ENCODE measurements at places on chromosomes 16 and 17.

DNA sequence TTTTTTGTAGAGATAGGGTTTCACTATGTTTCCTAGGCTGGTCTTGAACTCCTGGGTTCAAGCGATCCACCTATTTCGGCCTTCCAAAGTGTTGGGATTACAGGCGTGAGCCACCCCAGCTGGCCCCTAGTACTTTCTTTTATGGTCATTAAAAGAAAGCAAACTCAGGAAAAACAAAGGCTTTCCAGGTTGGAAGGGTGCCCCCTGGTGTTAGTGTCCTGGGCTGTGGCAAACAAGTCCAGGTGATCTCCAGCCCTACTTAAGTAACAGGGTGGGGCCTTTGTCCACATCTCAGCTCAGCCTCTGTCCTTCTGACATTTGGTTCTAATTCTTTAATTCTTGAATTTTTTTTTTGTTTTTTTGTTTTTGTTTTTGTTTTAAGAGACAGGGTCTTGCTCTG lies 6.9 kb downstream of the IGFBP4 start:
- DNase-seq: peak; percentile 44

DNA sequence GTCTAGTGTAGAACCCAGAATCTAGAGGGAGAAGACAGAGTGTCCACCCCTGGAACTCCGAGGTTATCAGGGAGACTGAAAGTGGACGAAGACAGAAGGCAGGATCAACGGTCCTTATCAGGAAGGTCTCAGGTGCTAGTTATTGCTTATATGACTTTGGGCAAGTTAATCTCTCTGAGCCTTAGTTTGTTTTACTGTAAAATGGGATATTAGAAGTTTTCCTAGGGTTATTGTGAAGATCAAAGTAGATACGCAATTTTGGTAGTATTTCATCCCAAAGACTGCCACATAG lies 1.2 kb downstream of the RNF167 start:
- no peak for DNase-seq

- no peak for DNase-seq
Measured at GRCh38 chr16:65106757-65107156, 15.1 kb downstream of the CDH11 start.

- no peak for DNase-seq
Measured at GRCh38 chr17:1960545-1960912, 64.6 kb downstream of the RTN4RL1 start.

GRCh38 chr16:77684181-77684526 lies 38.2 kb upstream of the NUDT7 start:
- DNase-seq: no peak

DNA sequence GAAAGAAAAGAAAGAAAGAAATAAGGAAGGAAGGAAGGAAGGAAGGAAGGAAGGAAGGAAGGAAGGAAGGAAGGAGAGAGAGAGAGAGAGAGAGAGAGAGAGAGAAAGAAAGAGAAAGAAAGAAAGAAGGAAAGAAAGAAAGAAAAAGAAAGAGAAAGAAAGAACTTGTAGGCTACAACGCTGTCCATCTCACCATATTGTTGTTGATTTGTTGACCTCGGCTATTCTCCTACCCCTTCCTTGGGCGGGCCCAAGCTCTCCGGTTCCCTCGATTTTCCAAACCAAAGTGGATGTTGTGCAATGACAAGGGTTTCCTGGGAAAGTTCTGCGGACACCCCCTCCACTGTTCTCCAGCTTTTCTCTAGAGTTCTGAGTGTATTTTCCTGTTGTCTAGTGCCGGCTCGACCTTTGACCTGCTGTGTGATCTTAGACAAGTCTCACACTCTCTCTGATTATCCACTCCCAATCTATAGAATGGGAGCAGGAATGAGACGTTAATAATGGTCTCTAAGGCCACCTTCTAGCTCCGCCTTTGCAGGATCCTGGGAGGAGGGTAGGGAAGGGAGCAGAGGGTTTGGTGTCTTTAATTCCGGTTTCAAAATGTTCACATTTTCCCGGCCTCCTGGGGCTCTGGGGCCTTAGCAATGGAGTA lies 1.6 kb downstream of the IRX6 start:
- DNase-seq: no peak

DNA sequence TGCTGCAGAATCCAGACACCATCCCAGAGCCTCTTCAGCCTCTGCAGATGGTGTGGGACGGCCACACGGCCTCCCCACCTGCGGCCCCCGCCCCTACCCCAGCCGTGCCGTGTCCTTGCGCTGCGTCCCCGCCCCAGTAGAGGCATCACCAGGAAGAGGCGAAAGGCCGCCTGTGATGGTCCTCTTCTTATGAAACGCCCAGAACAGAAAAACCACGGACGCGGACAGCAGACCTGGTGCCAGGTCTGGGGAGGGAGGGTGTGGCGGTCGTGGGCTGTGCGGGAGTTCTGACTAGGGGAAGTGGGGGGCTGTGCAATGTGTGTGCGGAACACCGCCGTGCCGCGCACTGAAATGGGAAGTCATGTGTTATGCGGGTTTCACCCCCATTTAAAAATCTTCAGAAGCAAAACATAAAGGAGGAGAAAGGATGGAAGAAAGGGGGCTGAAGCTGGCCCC lies 25.5 kb downstream of the ACSF3 start:
- no peak for DNase-seq

DNA sequence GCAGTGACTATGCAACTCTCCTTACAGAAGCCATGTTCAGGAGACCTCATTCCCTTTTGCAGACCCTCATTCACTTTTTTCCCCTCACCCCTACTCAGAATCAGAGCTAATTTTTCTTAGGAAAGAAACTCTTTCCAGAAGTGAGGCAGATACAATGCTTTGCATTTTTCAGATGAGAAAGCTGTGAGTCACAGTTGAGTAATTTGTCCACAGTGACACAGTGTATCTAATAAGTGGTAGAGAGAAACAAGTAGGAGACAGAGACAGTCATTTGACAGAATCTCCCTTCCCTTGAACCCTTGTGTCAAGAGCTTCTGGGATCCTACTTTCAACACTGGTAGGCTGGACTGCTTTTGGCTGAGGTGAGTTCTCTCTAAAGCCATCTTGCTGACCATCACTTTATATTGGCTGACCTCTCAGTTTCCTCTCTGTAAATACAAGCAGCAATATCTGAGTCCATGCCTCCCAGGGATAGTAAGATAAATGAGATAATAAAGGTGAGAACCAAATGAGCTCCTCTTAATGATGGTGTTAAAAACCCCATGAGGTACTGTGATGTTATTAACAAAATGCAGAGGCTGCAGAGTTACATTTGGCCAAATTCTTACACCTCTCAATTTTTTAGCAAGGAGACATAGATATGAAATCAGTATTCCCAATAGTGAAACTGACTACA lies 130.8 kb downstream of the CA10 start:
- DNase-seq: no peak

DNA sequence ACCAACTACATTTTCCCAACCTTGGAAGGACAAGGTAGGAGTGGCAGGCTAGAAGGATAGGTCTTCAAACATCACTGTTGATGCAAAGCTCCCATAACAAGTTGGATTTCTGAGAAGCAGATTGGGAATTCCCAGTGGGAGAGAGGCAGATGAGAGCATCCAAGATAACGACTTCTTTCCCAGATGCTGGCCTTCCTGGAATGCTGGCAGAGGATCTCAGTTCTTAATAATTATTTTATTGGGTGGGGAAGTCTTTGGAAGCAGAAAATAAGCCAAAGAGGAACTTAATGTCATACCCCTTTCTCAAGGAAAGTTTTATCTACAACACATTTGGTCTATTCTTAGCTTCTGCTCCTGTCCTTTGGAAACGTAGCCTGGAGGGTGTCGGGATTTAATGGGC lies 64.5 kb downstream of the MPRIP start:
- DNase-seq: no peak

DNA sequence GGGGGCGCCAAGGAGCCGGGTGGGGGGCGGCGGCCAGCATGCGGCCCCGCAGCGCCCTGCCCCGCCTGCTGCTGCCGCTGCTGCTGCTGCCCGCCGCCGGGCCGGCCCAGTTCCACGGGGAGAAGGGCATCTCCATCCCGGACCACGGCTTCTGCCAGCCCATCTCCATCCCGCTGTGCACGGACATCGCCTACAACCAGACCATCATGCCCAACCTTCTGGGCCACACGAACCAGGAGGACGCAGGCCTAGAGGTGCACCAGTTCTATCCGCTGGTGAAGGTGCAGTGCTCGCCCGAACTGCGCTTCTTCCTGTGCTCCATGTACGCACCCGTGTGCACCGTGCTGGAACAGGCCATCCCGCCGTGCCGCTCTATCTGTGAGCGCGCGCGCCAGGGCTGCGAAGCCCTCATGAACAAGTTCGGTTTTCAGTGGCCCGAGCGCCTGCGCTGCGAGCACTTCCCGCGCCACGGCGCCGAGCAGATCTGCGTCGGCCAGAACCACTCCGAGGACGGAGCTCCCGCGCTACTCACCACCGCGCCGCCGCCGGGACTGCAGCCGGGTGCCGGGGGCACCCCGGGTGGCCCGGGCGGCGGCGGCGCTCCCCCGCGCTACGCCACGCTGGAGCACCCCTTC lies 484 bp downstream of the FZD2 start:
- DNase-seq: peak; percentile 16

GRCh38 chr16:7227229-7227721 lies 105.4 kb upstream of the RBFOX1 start:
- DNase-seq: no peak

DNA sequence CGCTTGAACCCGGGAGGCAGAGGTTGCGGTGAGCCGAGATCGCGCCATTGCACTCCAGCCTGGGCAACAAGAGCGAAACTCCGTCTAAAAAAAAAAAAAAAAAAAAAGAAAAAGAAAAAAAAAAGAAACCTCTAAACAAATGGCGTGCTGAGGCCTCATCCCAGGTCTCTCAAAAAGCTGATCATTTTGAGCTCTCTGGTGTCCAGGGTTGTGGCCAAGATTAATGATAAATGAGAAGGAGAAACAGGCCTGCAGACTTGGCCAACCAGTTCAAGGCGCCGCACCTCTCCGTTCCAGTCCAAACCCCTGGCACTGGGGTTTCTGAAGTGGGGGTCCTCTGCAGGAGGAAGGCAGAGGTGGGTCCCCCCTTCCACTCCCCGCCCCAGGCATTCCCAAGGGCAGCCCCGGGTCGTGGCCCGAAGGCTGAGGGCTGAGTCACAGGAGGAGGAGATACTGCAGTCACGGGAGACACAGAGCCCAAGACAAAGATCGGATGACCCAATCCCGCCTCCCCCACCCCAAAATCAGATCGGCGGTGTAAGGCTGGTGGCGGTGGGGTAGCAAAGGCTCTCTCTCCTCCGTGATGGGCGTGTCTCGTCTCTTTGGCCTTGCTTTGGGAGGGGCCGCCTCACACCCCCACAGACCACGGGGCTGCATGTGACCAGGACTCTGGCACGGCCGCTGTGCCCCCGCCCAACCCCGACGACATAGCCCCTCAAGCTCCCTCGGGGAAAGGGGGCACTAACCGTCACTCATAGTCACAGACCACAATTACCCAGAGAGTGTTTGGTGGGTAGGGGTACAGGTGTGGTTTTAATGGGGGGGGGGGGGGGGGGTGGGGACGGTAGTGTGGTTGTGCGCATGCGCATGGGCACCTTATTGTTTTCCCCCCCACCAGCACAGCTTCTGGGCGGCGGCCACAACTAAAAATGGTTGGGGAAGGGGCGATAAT lies 1.1 kb downstream of the VAT1 start:
- peak; percentile 38 for DNase-seq

DNA sequence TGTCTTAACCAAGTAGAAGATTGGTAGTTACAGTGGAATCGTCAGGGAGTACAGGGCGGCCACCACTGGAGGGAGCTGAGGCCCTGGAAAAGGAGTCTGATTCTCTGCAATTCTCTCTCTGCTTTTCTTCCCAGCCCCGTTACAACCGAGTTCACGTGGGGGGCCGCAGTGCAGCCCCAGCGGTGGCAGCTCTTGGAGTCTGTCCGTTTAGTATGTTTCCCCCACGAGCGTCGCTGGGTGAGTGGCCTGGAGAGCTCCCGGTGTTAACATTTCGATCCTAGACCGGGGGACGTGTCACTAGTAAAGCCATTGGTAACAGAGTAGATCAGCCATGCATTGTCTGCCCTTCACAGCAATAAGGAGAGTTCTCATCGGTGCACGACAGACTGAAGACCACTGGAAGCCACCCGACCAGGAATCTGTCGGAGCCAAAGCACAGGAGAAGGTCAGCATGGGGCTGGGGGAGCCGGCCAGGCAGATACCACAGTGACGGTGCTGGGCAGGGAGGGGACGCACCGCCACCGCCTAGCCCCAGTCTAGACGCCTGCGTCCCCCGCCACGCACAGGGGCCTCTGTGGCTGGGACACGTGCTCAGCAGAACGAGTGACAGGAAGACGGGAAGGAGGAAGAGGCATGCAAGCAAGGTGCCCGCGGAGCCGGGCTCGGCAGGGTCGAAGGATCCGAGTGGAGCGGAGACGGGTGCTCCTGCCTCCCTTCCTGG lies 15.7 kb downstream of the SLC16A3 start:
- DNase-seq: no peak

GRCh38 chr17:42898147-42898811 lies 2.3 kb upstream of the G6PC1 start:
- no peak for DNase-seq

GRCh38 chr17:39650121-39650579 lies 13.2 kb downstream of the STARD3 start:
- DNase-seq: no peak

All from activated CD4-positive, alpha-beta T cell treated with anti-CD3 and anti-CD28 coated beads, Interleukin-2, amount 50 U/mL, for 1 hour (primary cell).